ENCODE measurements at places on chromosomes 12 and 14.

DNA sequence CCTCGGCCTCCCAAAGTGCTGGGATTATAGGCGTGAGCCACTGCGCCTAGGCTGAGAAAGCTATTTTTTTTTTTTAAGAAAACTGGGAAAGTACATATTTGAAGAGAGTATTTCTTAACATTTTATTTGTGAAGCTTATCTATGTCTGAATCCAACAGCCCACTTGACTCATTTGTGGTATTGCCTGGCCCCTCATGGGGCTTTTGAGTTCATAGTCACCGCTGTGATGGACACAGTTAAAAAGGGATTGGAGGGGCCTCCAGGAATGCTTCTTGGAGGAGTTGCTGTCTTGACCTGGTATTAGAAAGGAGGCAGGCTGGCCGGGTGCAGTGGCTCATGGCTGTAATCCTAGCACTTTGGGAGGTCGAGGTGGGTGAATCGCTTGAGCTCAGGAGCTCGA, 26.5 kb downstream of the BCL7A start:
- no peak for DNase-seq

DNA sequence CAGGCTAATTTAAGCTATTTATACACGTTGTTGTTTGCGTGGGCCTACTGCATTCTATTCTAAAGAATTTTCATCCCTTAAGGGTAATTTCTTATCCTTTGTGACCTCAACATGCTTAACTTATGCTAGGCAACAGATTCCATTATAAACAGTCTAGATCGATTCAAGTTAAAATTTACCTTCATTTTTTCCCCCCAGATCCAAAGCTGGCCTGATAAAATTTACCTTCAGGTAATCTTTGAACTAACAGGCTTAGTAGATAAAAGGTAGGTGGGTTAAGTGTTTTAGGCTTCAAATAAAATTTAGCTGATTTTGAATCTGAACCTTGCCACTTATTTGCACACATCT, 389 bp upstream of the CCNB1IP1 start:
- DNase-seq: no peak

GRCh38 chr14:26528415-26529182, 69.2 kb downstream of the NOVA1 start:
- no peak for DNase-seq

DNA sequence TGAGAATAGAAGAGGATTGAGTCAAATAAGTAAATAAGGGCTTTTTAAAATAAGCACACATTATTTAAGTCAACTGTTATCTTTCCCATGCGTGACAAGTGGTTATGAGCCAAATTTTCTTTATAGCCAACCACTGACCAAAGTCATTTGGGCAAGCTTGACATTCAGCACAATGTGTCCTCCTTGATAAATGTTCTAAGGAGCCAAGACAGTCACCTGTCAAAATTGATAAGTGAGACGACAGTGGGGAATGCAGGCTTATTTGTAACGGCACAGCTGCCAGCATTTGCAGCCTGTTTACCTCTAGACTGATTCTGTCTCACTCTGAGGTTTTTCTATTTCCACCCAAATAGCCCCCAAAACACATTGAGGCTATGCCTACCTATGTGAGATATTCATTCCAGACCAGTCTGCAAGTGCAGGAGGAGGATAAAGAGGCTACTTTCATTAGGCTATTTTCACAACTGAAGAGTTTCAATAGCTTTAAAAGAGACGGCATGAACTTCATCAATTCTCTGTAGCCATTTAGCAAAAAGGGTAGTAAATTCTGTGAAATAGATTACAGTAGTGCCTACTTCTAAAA, 339.5 kb downstream of the PDZRN4 start:
- no peak for DNase-seq

- no peak for DNase-seq
Observed at GRCh38 chr12:61530456-61530855, 729.7 kb upstream of the USP15 start.

- no peak for DNase-seq
Observed at GRCh38 chr14:23300687-23301223, 1.9 kb downstream of the PPP1R3E start.

GRCh38 chr14:93984070-93984469, 7.7 kb upstream of the ASB2 start:
- DNase-seq: no peak

DNA sequence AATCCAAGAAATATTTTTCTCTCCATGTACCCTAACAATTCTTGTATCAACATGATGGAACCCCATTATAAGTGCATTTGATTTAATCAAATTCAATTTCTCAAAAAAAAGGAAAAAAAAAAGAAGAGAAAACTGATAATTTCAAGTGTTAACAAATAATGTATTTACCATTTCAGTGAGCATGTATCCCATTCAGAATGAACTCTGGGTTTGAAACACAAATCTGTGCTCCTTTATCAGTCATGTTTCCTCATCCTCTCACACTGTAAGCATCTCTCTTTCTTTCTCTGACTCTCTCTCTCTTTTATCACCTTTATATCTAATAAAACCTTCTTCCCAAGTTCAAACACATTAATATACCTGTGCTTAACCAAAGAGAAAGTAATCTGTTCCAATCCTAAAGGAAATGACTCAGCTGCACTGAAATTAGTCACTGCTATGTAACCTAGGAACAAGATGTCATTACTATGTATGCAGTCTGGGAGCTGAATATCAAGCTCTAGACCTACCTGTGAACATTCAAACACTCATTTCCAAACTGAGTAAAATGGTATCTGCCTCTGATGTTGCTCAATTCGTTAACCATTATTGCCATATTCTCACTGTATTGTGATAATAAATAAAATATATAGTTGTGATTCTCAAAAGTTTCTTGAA, 135.0 kb upstream of the LRIG3 start:
- DNase-seq: no peak

Data from Kasumi-1 (cell line).